Stimulated activated CD8-positive, alpha-beta memory T cell treated with anti-CD3 and anti-CD28 coated beads, Interleukin-7, amount 100 ng/mL, for 1 hour (primary cell): ENCODE measurements at places on chromosomes 5 and 9.

GRCh38 chr5:175596761-175597189, 61.1 kb upstream of the HRH2 start:
- DNase-seq, result no peak

- DNase-seq, result no peak
These were observed 39.2 kb upstream of the ELOVL7 start for GRCh38 chr5:60883229-60883628.

DNA sequence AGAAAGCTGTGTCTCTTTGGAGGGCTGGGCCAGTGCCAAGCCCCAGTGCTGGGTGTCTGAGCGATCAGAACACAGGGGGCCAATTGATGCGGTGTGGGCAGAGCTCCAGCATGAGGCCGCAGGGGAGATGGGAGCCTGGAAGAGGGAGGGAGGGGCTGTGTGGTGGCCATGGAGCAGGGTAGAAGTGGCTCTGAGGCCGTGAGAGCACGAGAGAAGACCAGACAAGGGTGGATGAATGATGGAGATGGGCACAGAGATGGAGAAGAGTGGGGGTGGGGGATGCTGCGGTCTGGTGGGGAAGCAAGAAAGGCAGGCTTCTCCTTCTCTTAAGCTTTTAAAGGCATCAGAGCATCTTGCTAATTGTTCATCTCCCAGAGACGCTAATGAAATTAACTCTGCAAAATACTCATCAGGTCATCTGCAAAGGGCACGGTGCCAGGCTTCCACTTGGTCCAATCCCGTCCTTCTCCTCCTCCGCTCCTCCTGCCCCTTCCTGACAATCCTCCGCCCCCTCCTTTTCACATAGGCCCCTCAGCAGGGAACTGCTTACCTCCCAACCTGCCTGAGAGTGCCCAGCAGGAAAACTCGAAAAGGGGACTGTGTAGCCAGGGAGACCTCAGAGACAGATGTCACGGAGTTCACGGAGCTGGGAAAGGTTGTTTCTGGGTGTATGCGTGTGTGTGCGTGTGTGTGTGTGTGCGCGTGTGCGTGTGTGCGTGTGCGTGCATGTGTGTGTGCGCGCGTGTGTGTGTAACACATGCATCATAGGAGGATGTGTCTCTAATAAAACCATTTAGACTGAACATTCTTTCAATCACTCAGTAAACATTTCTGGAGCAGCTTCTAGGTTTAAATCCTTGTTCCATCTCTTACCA, 7.1 kb upstream of the UNC5A start:
- DNase-seq, result no peak

DNA sequence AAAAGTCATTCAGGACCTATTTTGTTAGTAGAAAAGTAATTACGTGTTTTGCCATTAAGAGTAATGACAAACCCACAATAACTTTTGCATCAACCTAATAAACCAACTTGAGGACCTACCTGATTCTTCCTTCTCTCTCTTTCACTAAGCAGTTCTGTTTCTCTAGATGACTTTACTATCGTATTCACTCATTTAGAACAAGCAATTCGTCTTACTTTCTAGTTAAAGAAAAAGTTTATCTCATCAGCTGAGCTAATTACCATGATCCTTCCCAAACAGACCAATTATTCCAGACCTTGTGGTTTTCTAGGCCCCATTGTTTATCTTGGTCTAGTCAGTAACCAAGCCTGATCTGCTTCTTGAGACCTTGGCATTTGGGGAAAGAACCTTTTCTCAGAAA, 49.6 kb upstream of the PRDM9 start:
- DNase-seq, result no peak

- DNase-seq, result no peak
These were observed 3.9 kb downstream of the KYAT1 start for GRCh38 chr9:128877852-128878251.

DNA sequence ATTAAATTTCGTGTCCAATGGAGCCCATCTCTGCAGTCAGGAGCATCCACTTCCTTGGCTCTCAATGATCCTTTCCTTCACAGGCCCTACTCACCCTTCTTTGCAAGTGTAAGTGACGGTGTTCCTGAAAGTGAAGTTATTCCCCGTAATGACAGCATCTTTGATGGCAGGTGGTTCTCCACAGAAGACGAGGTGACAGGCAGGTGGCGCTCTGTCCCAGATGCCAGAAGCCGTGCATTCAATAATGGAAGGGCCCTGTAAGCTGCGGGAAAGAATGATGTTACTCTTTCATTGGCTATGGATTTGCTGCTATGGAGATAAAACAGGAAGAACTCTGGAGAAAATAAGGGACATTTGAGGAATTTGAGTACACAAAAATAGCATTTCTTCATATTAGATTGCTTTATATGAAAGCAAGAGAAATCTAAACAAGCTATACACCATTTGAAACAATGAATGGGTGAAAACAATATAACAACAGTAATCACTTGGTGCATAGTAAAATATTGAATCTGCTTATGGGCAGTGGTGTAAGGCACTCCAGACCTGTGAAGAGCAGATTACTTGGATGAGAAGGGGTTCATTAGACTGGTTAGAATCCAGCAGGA, 89.9 kb upstream of the TXNDC8 start:
- DNase-seq, result no peak

GRCh38 chr5:30804739-30805505, 388.6 kb upstream of the CDH6 start:
- DNase-seq, result no peak

DNA sequence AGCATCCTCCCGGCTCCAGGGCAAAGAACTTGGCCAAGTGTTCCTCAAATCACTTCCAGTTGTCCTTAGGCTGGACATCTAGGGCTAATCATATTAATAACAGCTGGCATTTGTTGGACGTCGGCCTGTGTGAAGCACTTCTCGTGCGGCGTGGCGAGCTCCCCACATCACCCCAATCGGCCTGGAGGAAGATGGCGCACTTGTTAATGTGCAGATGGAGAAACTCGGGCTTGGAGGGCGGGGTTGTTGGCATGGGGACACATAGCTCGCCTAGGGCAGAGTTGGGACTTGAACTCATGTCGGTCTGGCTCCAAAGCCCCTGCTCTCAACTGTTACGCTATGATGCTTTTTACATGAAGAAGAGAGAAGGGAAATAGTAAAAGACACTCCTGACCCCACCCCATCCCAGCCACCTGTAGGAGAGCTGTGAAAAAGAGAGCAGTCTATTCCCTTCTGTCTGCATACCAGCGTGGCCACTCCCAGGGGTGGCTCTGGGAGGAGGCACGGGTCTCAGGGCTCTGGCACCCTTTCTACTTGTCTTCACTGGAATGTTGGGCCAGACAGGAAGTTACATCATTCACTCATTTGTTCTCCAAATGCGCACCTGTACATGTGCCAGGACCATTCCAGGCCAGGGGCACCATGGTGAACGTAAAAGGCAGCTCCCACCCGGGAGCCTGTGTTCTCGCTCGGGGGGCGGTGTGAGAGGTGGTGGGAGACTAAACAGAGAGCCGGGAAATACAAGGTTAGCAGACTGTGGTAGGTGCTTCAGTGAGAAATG, 12.8 kb upstream of the NUP214 start:
- DNase-seq, result no peak

- DNase-seq, result no peak
These were observed 3.6 kb downstream of the SUSD3 start for GRCh38 chr9:93061791-93062763.

DNA sequence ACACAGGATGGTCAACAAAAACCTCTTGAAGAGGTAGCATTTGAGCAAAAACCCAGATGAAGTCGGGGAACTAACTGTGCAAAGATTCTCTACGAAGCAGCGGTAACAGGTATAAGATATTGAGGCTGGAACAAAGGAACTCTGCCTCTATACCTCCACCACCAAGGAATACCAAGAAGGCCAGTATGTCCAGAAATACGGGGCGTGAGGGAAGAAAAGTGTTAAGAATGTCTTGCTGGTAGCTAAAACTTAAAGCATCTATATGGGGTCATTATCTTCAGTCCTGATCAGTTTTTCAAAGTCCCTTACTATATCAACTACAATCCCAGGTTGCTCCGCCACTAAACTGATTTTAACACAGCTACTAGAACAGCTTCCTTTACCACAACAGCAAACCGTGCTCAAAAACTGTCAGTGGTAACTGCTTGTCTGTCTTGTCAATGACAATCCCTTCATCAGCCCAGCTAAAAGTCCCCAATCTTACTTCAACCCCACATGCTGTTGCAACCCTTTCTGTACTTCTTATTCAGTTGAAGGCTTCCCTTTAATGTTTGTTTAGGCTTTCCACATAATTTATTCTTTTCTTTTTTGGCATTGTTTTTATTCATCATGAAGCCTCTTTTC, 9.4 kb downstream of the PAM start:
- DNase-seq, result no peak

- peak; percentile 48 for DNase-seq
These were observed 2.4 kb downstream of the SMARCA2 start for GRCh38 chr9:2017331-2018161.

DNA sequence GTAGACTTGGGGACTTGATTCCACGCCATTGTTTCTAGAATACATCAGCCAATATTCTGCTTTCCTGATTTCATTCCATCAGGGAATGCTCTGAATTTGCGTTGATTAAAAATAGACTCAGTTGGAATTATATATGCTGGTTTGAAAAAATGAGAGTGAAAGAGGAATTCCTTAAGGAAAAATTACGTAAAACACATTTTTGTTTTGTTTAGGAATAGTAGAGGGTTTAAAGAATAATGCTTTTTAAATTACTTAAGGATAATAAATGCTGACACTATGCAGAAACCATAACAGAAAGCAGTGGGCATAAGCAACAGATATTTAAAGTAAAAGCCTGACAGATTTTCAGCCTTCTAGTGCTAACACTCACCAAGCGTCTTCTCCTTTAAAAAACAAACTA, 235.0 kb downstream of the ADAMTS6 start:
- DNase-seq, result no peak
